ENCODE measurements at places on chromosomes 6 and 20.

DNA sequence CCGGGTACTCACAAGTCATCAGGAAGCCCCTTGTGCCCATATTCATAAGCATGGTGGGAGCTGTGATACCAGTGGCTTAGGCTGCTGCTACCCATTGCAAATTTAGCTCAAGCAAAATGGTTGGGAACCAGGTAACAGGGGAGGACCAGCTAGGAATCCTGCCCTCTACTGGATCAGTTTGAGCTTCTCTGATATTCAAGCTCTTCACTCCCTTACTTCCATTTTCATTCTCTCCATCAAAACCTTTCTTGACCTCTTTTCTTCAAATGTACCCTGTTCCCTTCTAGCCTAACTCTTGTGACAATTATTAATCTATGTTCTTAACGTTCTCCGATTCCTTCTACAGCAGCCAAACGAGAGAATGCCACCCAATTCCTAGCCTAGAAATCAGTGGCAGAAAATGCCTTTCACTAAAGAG is 9.7 kb downstream of the NOL7 start:
- no peak for DNase-seq

DNA sequence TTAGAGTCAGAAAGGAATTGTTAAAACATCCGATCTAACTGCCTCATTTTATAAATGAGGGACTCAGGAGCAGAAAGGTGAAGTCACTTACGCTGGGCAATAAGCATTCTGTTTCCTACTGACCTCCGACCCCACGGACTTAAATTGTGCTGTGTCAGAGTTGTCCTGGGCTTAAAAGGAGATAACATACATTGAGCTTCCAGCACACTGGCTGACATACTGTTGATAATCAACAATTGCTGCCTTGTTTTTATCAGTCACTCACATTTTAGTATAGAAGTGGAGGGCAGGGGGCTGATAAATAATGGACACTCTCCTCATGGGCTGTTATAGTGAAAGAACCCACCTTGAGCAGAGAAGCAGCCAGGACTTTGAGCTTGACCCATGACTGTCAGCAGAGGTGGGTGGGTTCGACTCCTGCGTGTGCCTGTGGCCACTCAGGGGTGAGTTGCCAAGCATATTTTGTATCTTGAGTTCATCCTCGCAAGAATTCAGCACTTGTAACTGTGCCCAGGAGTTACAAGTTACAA is 166.5 kb upstream of the JARID2 start:
- no peak for DNase-seq

GRCh38 chr6:12066297-12066696 is 54.2 kb downstream of the HIVEP1 start:
- DNase-seq: no peak

GRCh38 chr6:152575621-152576150 is 61.5 kb downstream of the SYNE1 start:
- DNase-seq: peak; percentile 62

DNA sequence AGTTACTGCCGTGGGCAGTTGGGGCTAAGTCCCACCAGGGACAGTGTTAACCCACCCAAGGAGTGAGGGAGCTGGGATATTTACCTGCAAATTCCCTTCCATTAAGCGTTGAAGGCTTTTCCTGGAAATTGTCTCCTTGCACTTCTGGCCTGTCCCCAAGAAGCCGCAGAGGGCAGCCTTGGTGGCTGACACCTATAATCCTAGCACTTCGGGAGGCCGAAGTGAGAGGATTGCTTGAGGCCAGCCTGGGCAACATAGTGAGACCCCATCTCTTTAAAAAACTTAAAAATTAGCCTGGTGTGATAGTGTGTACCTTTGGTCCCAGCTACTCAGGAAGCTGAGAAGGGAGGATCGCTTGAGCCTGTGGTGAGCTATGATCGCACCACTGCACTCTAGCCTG is 204.4 kb downstream of the EYA2 start:
- DNase-seq: no peak

GRCh38 chr6:50840811-50841192 is 22.1 kb downstream of the TFAP2B start:
- no peak for DNase-seq

- peak; percentile 9 for DNase-seq
Observed at GRCh38 chr20:24677626-24678315, 208.3 kb downstream of the SYNDIG1 start.

DNA sequence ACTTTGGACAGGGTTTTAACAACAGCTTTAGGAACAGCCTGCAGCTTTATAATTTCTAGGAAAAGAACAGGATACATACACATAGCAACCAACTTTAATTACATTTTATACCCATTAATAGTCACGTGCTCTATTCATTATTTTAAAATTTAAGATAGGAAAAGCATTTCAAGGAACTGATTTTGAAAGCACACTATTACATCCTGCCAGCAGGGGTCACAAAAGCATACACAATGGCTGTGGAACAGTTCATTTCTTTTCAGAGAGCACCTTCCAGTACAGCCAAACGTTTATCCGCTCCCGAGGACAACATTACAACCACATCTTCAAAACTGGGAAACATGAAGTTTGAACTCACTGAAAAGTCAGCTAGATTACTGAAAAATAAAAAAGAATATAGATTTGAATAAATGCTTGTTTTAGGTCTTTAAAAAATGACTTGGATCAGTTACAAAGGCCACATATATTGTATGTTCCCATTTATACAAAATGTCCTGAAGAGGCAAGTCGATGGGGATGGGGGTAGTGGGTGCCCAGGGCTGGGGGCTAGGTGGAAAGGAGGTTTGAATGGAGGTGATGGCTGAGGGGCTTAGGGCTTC is 104.6 kb upstream of the EXOC2 start:
- no peak for DNase-seq

GRCh38 chr6:33191383-33192104 is 723 bp downstream of the COL11A2 start:
- no peak for DNase-seq

DNA sequence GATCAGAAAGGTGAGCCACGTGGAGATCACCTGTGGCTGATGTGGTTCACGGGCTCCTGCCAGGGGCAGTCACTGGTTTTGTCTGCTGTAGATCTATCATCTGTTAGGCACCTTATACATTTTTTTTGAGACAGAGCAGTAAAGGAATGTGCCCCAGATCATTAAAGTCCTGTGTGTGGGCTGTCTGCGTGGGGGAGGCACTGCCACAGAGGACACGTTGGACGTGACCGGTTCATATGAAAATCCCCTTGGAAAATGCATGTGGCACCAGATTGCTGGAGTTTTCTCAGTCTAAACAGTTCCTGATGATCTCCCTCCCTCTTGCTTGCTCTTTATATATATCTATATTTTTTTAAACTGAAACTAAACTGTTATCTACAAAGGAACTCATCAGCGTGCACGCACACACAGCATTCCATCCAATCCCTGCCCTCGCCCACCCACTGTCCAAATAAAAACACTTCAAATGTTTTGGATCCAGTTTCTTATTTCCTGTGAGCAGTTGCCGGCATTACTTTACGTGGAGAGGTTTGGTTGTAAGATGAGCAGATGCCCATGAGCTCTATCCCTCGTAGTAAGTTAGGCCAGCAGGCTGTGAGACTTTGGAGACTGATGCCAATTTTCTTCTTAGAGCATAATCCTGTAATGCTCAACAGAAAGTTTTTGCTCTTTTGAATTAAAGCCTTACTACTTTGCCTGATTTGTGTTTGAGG is 161.6 kb upstream of the EXOC2 start:
- DNase-seq: no peak

- DNase-seq: no peak
Observed at GRCh38 chr6:4441981-4442434, 306.6 kb upstream of the ECI2 start.

GRCh38 chr6:38137608-38138265 is 318.2 kb downstream of the ZFAND3 start:
- DNase-seq: no peak

DNA sequence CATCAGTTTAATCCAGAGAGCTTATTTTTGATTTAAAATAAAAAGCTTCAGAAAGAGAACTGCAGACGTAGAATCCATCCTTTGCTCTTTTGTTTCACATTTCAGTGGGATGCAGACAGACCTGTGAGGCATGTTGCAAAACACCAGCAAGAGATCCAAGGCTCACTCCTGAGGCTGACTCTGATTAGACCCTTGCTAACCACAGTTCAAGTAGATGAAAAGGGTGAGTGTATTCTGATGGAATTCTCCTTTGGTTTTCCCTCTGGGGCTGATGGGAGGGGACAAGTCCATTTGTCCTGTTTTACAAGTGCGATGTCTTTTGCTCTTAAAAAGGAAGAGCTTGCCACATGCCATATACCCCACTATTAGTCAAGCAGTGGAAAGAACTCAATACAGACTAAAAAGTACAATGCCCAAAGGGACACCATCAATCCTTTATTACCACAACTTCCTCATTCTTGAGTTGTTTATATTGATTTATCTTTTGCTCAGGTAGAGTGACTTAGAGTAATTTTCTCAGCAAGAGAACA is 772.7 kb downstream of the MAFB start:
- no peak for DNase-seq

DNA sequence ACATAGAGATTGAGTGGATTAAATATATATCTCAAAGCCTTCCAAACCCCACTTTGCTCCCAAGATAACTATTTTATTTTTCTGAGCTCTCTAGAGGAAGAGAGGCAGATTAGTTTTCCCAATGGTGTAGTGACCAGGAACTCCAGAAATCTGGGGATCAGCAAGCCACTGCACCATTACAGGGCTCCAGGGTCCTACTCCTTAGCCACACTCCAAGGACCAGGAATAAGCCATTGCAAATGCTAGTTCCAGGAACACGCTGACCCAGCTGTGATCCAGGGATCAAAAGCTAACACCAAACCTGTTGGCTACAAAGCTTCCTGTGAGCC is 97.7 kb upstream of the IYD start:
- no peak for DNase-seq

DNA sequence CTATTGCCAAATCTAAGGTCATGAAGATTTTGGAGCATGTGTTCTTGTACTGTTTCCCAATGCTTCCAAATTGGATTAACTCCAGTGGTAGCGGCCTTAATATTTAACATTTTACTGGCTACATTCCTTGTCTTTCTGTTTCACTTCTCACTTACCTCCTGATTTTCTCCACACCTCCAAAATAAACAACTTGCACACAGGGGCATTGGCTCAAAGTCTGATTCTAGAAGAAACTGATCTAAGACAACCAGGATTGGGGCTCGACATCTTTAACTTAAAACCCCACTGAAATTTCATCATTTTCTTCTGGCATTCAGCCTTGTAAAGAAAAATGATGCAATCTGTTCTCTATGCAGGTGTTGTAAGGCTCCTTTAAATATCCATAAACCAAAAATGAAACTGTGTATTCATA is 557.9 kb upstream of the ID4 start:
- no peak for DNase-seq

GRCh38 chr6:106750946-106751345 is 121.6 kb downstream of the QRSL1 start:
- no peak for DNase-seq

GRCh38 chr6:16849280-16849987 is 88.2 kb upstream of the ATXN1 start:
- DNase-seq: no peak

DNA sequence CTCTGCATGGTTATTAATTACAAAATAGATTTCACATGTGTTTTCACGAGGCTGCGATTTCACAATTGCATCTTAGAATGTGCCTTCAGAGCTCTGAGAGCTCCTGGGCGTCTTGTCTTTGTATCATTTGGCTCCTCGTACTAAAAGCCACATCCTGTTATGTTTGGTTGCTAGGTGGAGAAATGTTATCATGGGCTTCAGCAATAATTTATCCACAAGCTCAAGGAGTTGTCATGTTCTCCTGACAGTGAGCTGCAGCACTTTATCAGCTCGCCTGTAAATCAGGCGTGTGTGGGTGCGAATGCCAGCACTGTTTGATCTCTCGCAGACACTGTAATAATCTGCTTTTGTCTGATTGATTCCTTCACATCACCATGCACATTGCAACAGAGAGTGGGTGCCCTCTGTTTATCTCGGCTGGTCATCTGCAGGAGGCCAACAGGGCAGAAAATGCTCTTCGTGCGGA is 218.6 kb upstream of the ZFP64 start:
- no peak for DNase-seq

- DNase-seq: no peak
Observed at GRCh38 chr6:99241905-99242534, 107.5 kb downstream of the FAXC start.

DNA sequence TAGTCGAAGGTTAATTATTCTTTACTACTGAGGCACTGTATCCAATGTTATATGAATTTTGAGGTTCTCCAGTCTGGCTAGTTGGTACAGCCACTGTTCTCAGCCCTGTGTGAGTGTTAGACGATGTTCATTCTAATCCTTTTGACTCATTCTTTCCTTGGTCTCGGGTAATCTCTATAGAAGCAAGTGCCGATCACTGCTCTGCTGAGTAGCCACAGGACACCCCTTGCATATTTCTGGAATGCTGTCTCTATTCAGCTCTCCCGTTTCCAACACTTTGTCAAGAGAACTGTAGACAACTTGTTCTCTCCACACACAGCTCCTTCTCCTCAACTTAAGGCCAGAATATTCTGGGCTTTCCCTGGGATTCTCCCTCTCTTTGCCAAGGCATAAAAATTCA is 42.4 kb upstream of the PLCB1 start:
- no peak for DNase-seq

GRCh38 chr6:63504777-63505384 is 67.4 kb upstream of the LOC128125822 start:
- DNase-seq: no peak

- peak; percentile 85 for DNase-seq
Observed at GRCh38 chr20:37395921-37396415, 50.0 kb downstream of the SRC start.

DNA sequence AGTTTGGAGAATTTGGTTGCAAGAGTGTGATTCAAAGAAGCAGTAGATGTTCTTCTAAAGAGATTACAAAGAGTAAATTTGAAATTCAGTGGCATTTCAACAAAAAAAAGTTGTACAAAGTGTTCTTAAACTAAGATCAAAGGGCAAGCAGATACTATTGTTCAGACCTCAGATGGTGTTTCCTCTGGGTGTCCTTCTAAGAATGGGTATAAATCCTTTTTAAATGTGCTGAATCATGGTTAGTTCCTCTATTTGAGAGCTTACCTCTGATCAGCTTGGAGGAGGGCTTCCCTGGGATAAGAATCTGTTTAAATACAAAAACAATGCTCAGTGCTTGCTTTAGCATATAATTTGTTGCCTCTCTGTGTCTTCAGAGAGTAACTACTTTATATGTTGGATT is 6.3 kb downstream of the BMP6 start:
- DNase-seq: no peak

DNA sequence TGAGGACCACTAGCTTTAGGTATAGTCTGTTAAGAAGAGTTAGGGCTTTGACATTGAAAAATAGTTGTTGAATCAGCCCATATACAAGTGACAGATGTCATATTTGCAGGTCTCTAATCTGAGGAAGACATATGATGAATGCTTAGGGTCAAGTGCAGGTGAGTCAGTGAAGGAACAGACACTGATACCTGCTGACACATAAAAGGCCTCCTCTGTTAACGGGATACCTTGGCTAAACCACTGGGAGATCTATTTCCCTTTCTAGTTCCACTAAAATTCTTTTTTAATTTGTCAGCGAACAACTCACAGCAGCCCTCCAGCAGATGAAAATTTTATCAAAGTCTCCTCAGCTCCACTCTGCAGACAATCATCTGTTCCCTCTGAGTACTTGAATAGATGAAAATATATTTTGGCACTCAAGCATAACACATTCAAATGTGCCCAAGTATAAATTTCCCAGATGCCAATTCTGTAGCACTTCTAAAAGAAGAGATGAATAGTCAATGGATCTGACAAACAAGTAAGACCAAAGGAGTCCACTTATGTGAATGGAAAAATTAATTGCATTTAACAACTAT is 154.0 kb downstream of the KIF16B start:
- DNase-seq: no peak

- no peak for DNase-seq
Observed at GRCh38 chr6:103273048-103273447, 1586.7 kb downstream of the HACE1 start.

- DNase-seq: no peak
Observed at GRCh38 chr20:39094391-39094790, 132.2 kb downstream of the DHX35 start.

Measured in RWPE2 (cell line).